ENCODE measurements at places on chromosomes 2 and 18. TPM values are rescaled to one million over a fixed set of nuclear protein-coding genes. Genes with fewer than 3 reads are reported as not detected.

Gene TMEM178A
- total RNA-seq: not detected

Gene NFATC1
- total RNA-seq: 5.9 TPM

Gene SLC5A6
- 46.0 TPM for total RNA-seq

Gene ZEB2
- 0.69 TPM for total RNA-seq

Gene TEKT4
- not detected for total RNA-seq

Gene SCYGR2
- total RNA-seq: not detected

Gene COL4A4
- total RNA-seq: 0.55 TPM

Gene GAL3ST2
- total RNA-seq: not detected

Gene MEP1B
- total RNA-seq: not detected

Gene HJURP
- total RNA-seq: 31.7 TPM

Gene HOXD9
- not detected for total RNA-seq

Gene C2orf80
- not detected for total RNA-seq

Gene DPP4
- 23.3 TPM for total RNA-seq

Gene IL18R1
- 3.6 TPM for total RNA-seq

Gene RSAD2
- 2.1 TPM for total RNA-seq

Gene CAVIN2
- 0.07 TPM for total RNA-seq

Gene ABCG8
- total RNA-seq: not detected

Gene FOXD4L1
- 0.33 TPM for total RNA-seq

Gene SLC38A11
- 0.36 TPM for total RNA-seq

Gene CCL20
- total RNA-seq: 1.7 TPM

Gene SERPINB10
- not detected for total RNA-seq

Gene C2orf15
- total RNA-seq: 4.4 TPM
